Anterior cingulate cortex (tissue), 58 donors: ENCODE measurements at places on chromosomes 5 and 9.

DNA sequence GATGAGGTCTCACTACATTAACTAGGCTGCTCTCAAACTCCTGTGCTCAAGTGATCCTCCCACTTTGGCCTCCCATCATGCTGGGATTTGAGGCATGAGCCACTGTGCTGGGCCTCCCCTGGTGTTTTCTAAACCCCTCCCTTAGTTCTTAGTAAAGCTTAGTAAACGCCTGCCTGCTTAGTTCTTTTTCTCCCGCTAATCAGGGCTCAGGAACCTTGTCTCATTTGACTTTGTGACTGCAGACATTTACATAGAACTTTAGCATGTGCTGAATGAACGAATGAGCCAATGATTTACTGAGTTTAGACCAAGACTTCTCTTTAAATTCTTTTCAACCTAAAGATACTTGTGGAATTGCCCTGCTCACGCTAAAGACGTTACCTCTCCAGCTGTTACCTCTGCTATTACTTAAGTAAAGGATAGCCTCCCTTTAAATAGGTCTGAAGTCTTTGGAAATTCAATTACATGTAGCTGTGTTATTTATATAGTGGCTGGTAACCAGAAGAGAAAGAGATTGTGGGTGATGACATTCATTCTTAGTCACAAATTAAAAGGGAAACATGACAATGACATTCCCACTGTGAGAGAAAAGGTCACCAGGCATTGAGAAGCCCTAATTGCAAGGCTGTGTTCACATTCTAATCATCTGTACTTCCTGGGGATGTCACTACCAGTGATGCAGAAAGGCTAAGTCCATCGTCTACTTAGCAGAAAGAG is 18.6 kb upstream of the SUSD1 start:
- DNase-seq = no peak

DNA sequence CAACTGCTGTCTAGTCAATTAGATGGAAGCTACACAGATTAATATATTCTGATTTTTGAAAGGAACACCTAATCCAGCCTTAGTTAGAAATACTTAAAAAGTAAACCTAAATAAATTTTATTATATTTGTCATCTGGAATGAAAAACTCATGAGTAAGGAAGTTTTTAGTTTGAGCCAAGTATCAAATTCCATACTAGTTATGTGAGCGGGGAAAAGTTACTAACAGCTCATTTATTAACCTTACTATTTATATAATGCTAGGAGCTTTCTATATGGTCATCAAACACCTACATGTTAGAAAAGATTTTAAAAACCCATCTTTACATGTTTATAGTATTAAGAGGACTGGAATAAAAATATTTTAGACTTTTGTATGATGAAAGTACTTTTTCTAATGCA is 41.6 kb upstream of the POU5F2 start:
- DNase-seq = no peak

DNA sequence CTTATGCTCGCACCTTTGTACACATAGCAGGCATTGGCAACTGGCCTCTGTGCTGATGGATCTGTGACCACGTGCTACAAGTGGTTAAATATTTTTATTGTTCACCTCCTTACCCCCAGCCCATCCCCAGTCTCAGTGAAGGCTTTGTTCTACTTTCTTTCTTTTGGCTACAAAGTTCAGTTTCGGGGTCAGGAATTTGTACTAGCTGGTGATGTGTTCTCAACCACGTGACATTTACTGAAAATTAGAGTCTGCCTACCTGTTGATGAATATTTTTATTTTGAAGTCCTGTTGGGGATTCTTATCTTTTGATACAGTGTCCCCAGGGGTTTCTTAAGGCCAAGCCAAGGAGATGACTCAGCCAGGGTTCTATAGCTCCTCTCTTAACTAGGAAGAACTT is 47.8 kb downstream of the C9orf57 start:
- no peak for DNase-seq

GRCh38 chr5:78734094-78734845 is 85.7 kb upstream of the LHFPL2 start:
- DNase-seq = no peak
